ENCODE measurements at places on chromosomes 6 and 20.

DNA sequence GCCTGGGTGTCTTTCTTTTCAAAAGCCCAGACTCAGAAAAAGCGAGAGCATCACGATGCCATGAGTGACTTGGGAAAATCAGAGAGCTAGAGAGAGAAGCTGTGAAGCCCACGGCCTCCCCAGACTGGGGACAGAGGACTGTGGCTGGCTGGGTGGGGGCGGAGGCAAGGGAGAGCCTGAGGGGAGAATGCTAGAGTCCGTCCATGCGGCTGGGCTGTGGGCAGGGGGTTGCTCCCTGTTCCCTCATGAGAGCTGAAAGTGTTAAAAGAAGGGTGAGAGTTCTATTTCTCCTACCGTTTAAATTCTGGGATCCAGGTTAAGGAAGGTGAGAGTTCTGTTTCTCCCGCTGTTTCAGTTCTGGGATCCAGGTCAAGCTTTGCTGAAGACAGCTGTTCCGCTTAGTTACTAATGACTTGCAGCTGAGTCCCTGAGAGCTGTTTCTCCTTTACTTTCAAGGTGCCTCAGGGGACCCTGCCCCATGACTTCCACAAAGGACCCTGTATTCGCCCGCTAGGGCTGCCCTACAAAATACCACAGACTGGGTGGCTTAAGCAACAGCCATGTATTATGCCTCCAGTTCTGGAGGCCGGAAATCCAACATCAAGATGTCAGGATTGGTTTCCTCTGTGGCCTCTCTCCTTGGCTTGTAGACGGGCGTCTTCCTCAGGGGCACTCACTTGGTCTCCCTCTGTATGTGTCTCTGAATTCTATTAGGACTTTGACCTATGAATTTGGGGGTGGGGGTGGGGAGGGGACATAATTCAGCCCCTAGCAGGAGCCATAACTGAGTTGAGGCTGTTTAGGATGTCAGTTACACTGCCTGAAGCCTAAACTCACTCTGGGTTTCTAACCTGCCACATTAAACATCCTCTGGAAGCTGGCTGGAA lies 127.0 kb downstream of the PXDC1 start:
- no peak for DNase-seq

GRCh38 chr6:130836055-130836640 lies 8.9 kb downstream of the SMLR1 start:
- DNase-seq = no peak

GRCh38 chr6:85421972-85422371 lies 27.9 kb upstream of the NT5E start:
- no peak for DNase-seq

DNA sequence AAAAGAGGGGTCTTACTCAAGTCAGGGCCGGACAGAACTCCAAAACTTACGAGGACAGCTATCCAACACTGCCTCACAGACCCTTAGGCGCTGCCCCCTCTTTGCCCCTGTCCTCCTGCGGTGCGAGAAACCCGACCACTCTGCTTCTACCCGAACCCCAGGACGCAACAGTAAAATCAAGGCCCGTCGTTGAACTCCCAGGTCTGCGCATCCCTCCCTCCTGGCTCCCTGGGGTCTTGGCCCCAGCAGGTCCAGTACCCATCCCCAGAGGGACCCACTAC lies 6.4 kb downstream of the OLIG3 start:
- no peak for DNase-seq

GRCh38 chr20:5495026-5495425 lies 178.3 kb upstream of the PROKR2 start:
- DNase-seq = no peak

DNA sequence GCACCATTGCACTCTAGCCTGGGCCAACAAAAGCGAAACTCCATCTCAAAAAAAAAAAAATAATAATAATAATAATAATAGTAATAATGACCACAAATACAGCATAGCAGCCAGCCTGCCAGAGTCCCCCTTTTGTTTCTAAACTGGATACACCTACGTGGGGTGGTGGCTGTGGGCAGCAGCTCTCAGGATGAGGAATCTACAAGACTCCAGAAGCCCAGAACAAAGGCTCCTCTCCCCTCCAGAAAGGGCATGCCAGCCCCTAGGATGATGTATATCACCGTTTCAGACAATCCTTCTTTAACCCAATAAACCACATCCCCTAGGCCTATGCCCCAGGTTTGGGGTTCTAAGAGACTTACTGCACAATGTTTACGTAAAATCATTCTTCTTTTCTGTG lies 155.9 kb downstream of the QRSL1 start:
- no peak for DNase-seq

GRCh38 chr20:52676283-52676995 lies 295.7 kb upstream of the TSHZ2 start:
- no peak for DNase-seq

GRCh38 chr6:29845405-29846006 lies 17.9 kb downstream of the HLA-G start:
- DNase-seq = no peak

All from right renal pelvis (tissue), 4 donors.